ENCODE measurements at places on chromosomes 2 and 18.

DNA sequence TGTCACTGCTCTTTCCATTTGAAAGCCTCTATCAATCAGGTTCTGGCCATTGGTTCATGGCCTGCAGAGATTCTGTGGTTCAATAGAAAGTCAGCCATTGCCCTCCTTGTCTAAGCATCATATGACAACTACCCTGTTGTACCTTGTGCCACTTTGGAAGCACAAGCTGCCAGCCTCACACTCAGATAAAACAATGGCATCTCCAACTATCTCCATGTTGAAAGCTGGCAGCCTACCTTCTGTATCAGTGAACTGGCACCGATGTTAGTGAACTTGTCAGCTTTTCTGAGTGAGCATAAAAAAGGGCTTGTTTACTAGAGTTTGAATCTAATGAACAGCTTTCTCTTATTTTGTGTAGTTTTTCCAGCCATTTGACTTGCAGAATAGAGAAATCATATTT lies 203.3 kb upstream of the SESTD1 start:
- no peak for DNase-seq

- no peak for DNase-seq
Measured at GRCh38 chr2:222504191-222504590, 79.8 kb downstream of the SGPP2 start.

- no peak for DNase-seq
Measured at GRCh38 chr2:122033778-122034177, 278.3 kb downstream of the TSN start.

DNA sequence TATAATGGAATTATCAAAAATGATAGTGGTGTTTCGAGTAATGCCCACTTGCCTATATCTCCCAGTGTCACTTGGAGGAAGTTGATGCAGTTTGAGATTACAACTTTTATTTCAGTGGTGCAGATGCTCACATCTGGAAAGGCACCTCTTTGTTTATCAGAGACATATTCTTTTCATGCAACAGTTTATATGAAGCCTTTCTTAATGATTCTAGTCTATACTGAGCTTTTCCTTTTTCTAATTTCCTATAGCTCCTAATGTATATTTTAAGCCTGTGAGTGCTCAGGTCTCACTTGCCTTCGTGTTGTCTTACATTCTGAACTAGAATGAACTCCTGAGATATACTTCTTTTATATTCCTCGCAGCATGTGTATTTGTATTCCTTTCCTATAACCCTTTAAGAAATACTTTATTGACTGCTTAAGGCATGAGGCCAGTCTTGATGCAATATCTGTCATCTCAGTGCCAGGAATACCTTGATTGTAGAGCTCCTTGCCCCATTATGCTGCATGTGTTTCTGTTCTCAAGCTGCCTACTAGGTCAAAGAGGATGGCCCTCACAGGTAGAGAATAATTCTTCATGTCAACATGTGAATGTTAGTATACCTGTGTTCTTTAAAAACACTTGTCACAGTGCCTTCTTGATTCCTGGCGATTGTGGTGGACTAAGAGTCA lies 52.6 kb downstream of the VRK2 start:
- no peak for DNase-seq

DNA sequence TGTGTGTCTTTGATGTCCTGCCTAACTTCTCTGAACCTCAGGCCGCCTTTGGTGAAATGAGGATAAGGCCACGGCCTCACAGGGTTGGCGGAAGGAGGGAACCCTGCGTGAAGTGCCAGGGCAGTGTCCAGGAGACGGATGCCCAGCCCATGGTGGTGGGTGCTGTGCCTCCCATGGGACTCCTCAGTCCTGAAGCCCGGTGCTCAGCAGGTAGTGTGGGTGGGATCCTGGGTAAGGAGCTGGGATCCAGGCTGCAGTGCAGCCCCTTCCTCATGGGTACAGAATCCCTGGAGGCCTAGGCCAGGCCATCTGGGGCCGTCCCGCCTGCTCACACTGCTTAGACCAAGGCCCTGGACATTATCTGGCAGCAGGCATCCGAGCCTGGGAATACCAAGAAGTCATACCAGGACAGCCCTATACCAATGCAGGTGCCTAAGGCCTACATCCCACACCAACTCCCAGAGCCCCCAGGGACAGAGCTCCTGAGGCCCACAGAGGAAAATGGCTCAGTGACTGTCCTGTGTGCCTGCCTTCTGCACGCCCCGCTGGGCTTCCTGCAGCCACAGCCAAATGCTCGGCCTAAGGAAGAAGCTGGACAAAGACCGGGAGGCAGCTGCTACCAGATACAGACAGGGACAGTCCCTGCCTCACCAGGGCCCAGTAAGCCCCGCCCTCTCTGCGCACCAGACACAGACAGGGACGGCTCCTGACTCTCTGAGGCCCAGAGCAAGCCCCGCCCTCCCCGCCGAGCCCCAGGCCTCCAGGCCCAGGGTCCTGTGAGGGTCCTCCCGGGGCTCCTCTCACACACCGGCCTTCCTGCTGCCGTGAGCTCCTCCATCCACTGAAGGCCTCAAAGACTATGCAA lies 78.0 kb downstream of the NDUFA10 start:
- no peak for DNase-seq

GRCh38 chr2:112253261-112253815 lies 1.5 kb downstream of the ZC3H8 start:
- DNase-seq: no peak

DNA sequence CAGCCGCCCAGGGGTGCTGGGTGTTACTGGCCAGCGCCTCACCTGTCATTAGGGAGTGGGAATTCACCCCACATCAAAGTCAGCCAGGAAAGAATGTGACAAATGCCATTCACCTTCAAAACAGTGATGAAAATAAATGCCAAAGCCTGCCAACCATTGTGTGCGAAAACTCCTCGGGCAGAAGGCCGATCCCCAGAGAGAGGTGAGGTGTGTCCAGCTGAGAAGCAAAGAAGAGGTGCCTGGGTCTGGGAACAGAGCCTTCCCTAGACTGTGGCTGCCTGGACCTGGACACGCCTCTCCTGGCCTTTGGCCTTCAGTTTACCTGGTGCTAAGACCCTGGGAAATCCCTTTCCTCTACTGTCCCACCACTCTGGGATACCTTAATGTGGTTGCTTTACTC lies 142.7 kb downstream of the CYP26B1 start:
- no peak for DNase-seq

- DNase-seq: no peak
Measured at GRCh38 chr2:159545085-159545484, 71.3 kb downstream of the BAZ2B start.

DNA sequence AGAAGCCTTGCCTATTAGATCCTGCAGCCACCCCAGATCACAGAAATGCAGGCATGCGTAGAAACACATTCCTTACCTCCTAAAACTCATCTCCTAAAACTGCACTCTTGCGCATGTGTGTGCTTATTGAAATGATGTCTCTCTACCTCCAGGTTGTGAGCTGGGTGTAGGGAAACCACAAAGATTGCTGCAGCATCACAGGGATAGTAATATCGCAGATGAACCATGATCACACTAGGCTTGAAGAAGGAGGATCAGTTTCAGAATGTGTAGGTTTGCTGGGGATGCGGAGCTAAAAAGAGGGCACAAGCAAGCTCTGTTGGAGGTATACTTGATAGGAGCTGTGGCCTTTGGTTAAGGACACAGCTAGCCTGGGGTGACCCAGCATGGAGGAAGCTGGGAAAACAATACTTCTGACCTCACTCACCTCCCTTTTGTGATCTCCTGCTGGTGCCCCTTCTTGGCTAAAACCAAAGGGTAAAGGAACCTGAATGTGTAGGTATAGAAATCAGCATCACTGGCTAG lies 118.8 kb downstream of the SETBP1 start:
- DNase-seq: no peak

- DNase-seq: no peak
Measured at GRCh38 chr2:58574873-58575272, 333.7 kb upstream of the FANCL start.

GRCh38 chr2:43073401-43073825 lies 153.0 kb downstream of the ZFP36L2 start:
- DNase-seq: no peak

- DNase-seq: no peak
Measured at GRCh38 chr18:33835419-33835818, 257.4 kb downstream of the ASXL3 start.

GRCh38 chr2:216692636-216693413 lies 2.5 kb downstream of the IGFBP5 start:
- DNase-seq: peak; percentile 84

GRCh38 chr2:133054297-133054696 lies 384.3 kb upstream of the LYPD1 start:
- no peak for DNase-seq

DNA sequence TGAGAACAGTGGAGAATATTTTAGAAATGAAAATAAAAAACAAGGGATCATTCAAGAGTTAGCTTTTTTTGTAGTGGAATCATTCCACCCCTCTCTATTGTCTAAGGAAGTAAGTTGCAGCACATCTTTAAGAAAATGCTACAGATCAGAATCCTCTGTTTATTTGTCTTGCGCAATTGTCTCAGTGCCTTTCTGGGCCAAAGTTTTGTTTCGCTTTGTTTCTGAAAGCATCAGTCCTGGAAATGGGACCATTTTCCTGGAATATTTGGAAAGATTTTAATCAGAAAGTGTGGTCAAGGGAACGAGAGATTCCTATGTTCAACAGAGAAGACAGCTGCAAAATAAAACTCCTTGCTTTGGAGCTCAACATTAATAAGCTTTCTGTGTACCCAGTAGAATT lies 74.0 kb downstream of the NRXN1 start:
- no peak for DNase-seq

DNA sequence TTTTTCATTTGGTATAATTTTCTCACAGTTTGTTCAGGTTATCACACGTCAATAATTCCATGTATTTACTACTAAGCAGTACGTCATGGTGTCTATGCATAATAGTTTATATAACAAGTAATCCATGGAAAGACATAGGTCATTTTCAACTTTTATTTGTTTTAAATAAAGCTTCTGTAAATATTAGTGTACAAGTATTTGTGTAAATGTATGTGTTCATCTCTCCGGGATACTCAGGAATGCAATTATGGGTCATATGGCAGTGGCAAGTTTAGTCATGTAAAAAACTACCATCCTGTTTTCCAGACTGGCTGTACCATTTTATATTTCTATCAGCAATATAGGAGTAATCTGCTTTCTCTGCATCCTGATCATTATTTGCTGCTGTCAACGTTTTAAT lies 231.1 kb upstream of the ZNF804A start:
- DNase-seq: no peak

- DNase-seq: no peak
Measured at GRCh38 chr2:101273056-101273455, 20.4 kb downstream of the CNOT11 start.

DNA sequence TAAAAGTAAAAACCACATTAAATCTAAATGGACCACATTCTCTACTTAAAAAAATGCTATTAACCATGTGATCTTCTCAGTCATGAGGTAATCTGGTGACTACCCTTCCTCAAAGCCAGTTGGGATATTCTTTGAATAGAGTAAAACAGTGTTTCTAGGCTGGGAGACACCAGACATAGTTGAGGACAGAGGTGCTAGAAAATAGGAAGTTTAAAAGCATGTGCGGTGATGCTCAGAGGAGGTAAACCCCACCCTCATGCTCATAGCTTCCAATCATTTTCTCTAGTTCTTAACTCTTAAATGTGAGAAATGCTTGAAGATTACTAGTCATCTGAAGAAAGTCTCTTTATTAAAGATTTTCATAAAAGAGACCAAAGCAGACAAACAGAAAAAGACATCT lies 30.7 kb upstream of the ELAC1 start:
- no peak for DNase-seq

DNA sequence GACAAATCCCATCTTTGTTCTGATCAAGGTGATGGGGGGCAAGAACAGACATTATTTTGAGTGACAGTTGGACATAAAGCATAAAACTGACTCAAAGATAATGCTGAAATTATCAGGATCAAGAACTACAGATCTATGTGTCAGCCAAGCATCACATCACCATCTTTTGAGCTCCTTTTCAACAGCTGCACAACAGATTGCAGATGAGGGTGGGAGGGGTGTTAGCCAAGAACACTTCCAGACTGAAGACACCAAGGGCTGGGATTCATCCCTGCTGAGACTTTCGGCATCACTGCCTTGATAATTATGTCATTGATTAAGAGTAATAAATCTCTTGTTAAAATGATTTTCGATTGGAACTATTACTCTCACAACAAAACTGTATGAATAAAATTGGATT lies 191.5 kb upstream of the NETO1 start:
- DNase-seq: no peak

DNA sequence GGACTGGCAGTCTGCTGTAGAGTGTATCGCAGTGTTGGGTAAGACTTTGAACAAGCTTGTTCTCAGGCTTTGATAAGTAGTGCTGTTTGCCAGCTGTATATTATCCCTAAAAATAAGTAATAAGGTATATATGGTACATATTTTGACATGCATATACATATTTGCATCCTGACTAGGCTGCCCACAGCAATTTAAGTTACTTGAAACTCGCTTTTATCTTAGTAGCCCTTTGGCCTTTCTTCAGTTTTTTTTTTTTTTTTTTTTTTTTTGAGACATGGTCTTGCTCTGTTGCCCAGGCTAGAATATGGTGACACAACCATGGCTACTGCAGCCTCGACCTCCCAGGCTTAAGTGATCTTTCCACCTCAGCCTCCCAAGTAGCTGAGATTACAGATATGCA lies 18.2 kb downstream of the MSH6 start:
- no peak for DNase-seq

GRCh38 chr2:237556773-237557632 lies 9.4 kb upstream of the PRLH start:
- no peak for DNase-seq

GRCh38 chr2:11012131-11012693 lies 100.5 kb downstream of the KCNF1 start:
- no peak for DNase-seq

GRCh38 chr2:37890893-37891495 lies 34.1 kb upstream of the RMDN2 start:
- peak; percentile 77 for DNase-seq

DNA sequence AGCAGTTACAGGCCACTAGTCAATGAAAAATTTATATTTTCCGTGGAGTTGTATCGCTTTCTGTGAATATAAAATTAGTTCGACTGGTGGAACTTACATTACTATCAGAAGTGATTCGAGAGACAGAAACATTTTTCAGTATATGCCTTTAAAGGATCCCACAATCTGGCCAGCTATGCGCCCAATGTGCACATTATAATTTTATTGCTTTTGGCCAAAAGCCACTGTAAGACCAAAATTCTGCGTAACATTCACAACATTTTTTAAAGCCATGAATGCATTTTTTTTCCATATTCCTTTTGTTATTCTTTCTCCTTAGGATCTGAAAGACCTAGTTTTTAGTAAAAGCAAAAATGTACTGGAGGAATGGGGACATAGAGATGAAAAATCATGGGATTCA lies 131.0 kb upstream of the CHAC2 start:
- no peak for DNase-seq

GRCh38 chr18:39211461-39211860 lies 1645.9 kb upstream of the CELF4 start:
- DNase-seq: no peak

GRCh38 chr2:191280834-191281756 lies 35.9 kb downstream of the MYO1B start:
- DNase-seq: no peak

DNA sequence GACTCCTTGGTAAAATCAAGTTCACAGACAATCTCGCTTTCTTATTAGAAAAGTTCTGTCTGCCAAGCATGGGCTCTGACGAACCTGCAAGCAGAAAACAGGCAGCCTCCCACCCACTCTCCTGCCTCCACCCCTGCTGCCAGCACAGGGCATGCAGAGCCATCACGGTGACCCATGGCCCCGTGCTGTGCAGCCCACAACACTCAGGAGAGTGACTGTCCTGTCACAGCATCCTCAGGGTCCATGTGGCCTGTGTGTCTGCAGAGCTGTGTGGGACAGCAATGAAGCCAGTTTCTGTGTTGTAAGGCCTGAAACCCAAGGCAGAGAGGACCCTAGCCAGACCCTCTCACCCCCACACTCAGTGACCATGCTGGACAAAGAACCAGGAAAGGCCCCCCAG lies 46.2 kb downstream of the TFCP2L1 start:
- DNase-seq: no peak

All from neural crest cell (in vitro differentiated cells).